ENCODE measurements at places on chromosomes 12 and 14. TPM values are rescaled to one million over a fixed set of nuclear protein-coding genes. Genes with fewer than 3 reads are reported as not detected.

The C12orf60 gene
- 1.1 TPM for total RNA-seq

The EPYC gene
- not detected for total RNA-seq

The RITA1 gene
- 13.0 TPM for total RNA-seq

The SLC25A47 gene
- not detected for total RNA-seq

The USP44 gene
- 2.3 TPM for total RNA-seq

The LMNTD1 gene
- 0.82 TPM for total RNA-seq

The KRT77 gene
- not detected for total RNA-seq

The ANO2 gene
- 23.4 TPM for total RNA-seq

The CD27 gene
- total RNA-seq = 0.26 TPM

The FZD10 gene
- 0.12 TPM for total RNA-seq

The RPL10L gene
- total RNA-seq = not detected

The SYCP3 gene
- not detected for total RNA-seq

The TMX1 gene
- total RNA-seq = 14.7 TPM

The SNAPC1 gene
- total RNA-seq = 9.6 TPM

The GZMB gene
- total RNA-seq = 0.73 TPM

The RTN1 gene
- 1.1 TPM for total RNA-seq

The TSHR gene
- total RNA-seq = not detected

The TCL1A gene
- total RNA-seq = not detected

The TOMM20L gene
- total RNA-seq = not detected

The CLMN gene
- 11.1 TPM for total RNA-seq

The CELA1 gene
- total RNA-seq = not detected

The RNASE2 gene
- total RNA-seq = 1.6 TPM

The SLC6A15 gene
- not detected for total RNA-seq

The CLEC1B gene
- not detected for total RNA-seq

The AKAP6 gene
- total RNA-seq = 98.2 TPM

The ANKRD33 gene
- not detected for total RNA-seq

The HPD gene
- total RNA-seq = 1.8 TPM

The ESPL1 gene
- total RNA-seq = 1.3 TPM

The HOXC10 gene
- not detected for total RNA-seq

The APOLD1 gene
- 56.7 TPM for total RNA-seq

The CDK2 gene
- total RNA-seq = 18.2 TPM

The OTOGL gene
- 8.4 TPM for total RNA-seq

The RPGRIP1 gene
- total RNA-seq = 0.26 TPM

The AMDHD1 gene
- 0.34 TPM for total RNA-seq

The GPD1 gene
- 150 TPM for total RNA-seq

The RNASE7 gene
- total RNA-seq = not detected

The ATP5F1B gene
- total RNA-seq = 1,539 TPM

The RNASE3 gene
- total RNA-seq = not detected

The KCNA1 gene
- not detected for total RNA-seq

The SIX1 gene
- total RNA-seq = 0.24 TPM

The BEGAIN gene
- 2.1 TPM for total RNA-seq

The TAS2R19 gene
- total RNA-seq = 1.2 TPM

The HOXC13 gene
- total RNA-seq = not detected

The COX8C gene
- not detected for total RNA-seq

The NINJ2 gene
- 5.2 TPM for total RNA-seq

The FAM90A1 gene
- 0.16 TPM for total RNA-seq

The TPH2 gene
- total RNA-seq = not detected

The ENO2 gene
- total RNA-seq = 12.8 TPM

The FERMT2 gene
- total RNA-seq = 156 TPM

The NGB gene
- not detected for total RNA-seq

The KRT2 gene
- not detected for total RNA-seq

The OTX2 gene
- total RNA-seq = not detected

The MYL6B gene
- 42.5 TPM for total RNA-seq

The VRTN gene
- total RNA-seq = not detected

The RNF212B gene
- total RNA-seq = not detected

The CDH24 gene
- total RNA-seq = 3.4 TPM
